ENCODE measurements at places on chromosomes 6 and 20.

GRCh38 chr20:26279238-26279637 lies 582.6 kb upstream of the ZNF337 start:
- no peak for DNase-seq

- no peak for DNase-seq
Measured at GRCh38 chr6:122098201-122098678, 301.2 kb upstream of the HSF2 start.

- DNase-seq: no peak
Measured at GRCh38 chr6:119284861-119285521, 64.6 kb downstream of the MAN1A1 start.

DNA sequence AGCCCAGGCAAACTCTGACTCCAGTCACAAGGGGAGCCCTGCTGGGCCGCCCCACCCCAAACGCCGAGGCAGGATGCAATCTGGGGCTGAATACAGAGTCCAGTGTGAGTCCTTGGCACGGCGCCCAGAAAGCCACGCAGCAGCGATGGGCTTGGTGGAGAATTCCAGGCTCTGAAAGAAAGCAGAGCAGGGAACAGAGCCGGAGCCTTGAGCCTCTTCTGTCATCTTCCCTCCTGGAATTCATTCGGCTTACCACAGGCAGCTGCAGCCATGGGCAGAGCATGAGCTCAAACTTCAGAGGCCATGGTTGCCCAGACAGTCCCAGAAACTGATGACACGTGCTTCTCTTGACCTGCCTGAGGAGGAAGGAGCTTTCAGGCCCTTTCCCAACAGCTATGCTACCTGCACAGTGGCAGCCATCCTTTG lies 441.1 kb upstream of the JARID2 start:
- DNase-seq: peak; percentile 89

GRCh38 chr6:41785689-41786450 lies 1.6 kb upstream of the TOMM6 start:
- no peak for DNase-seq

DNA sequence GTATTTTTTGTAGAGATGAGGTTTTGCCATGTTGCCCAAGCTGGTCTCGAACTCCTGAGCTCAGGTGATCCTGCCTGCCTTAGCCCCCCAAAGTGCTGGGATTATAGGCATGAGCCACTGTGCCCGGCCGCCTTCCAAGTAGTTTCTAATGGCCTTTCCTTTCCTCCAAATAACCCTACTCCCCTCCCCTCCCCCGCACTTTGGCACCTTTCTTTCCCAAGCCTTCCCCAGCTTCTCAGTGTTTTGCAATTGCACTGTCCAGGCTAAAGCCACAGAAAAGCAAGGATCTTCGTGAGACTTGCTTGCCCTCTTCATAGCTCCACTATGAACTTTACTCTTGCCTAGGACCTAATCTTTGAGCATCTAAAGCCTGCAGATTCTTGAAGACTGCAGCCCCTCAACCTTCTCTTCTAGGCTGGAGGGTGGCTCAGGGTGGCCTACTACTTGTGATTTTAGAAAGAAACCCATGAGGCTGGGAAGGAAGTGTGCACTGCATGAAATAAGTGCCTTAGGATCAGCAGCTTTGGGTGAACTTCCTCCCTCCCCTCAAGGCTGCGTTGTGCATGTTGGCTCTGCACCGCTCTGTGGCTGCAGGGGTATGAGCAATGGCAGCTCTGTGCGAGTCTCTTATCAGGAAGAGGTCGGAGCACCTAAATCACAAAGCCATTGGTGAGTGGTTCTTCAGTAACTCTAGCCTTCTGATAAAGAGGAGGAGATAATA lies 152.4 kb upstream of the SNX9 start:
- no peak for DNase-seq

GRCh38 chr6:47363736-47364135 lies 54.0 kb upstream of the TNFRSF21 start:
- DNase-seq: no peak

GRCh38 chr6:21596949-21597682 lies 3.6 kb downstream of the SOX4 start:
- DNase-seq: peak; percentile 86

GRCh38 chr6:44127186-44128019 lies at the start of the genes MRPL14 and TMEM63B:
TSS of gene MRPL14 (minus strand) at chr6:44127452. CDS start at chr6:44116611, 10,841 bp downstream.
TSS of gene TMEM63B (plus strand) at chr6:44127554. CDS start at chr6:44134585, 7,031 bp downstream.
- peak; percentile 66 for DNase-seq

DNA sequence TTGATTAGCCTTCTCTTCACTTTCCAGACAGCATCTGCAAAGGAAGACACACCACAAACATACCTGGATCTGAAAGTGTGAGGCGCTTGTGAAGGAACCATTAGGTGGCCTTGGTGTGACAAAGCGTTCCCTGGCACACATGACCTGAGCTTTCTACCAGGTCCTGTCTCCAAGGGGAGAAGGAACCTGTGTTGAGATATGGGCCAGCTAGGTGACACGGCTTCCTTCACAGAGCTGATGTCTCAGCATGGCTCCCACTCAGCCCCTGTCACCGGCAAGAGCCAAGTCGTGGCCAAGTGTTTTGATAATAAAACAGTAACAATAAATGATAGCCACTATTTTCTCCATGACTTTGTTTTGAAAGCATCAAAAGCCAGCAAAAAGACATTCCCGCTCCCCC lies 20.3 kb upstream of the TAGAP start:
- no peak for DNase-seq

DNA sequence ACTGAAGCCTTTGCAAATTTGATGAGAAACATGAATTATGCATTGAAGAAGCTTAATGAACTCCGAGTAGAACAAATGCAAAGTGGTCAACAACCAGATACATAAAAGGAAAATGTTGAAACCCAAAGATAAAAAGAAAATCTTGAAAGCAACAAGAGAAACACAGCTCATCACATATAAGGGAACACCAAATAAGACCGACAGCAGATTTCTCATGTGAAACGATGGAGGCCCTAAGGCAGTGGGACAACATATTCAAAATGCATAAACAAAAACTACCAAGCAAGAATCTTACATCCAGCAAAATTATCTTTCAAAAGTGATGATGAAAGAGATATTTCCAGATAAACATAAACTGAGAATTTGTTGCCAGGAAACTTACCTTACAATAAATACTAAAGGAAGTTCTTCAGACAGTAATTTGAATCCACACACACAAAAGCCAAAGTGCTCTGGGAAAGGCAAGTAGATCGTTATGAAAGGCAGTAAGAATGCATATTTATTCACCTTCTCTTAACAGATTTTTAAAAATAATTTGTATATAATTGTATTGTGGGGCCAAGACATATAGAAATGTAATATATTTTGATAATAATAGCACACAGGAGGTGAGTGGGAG lies 22.5 kb downstream of the SLC52A3 start:
- no peak for DNase-seq

GRCh38 chr6:69238067-69238466 lies 558.7 kb downstream of the LMBRD1 start:
- no peak for DNase-seq

GRCh38 chr20:38878866-38879265 lies 47.4 kb upstream of the FAM83D start:
- no peak for DNase-seq

GRCh38 chr6:12751694-12752325 lies 35.2 kb downstream of the PHACTR1 start:
- DNase-seq: no peak

GRCh38 chr6:50147371-50147770 lies 97.6 kb upstream of the DEFB112 start:
- DNase-seq: no peak

DNA sequence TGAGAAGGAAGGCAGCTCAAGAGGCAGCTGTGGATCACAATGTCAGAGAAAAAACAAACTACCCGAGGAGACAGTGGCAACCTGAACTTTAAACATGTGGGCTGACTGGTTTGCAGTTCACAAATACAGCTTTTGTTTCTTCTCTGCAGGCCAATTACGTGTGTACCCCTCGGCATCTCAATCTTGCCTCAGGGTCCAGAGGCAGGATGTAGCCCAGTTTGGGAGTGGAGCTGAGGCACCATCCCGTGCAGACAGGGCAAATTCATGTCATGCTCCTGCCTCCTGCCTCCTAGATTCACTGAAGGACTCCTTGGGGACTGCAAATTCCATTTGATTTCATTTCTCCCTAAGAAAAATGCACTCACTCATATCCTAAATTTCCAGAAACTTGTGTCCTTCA lies 94.2 kb upstream of the KCNK16 start:
- DNase-seq: no peak

- DNase-seq: no peak
Measured at GRCh38 chr6:117505311-117505710, 22.8 kb downstream of the DCBLD1 start.

DNA sequence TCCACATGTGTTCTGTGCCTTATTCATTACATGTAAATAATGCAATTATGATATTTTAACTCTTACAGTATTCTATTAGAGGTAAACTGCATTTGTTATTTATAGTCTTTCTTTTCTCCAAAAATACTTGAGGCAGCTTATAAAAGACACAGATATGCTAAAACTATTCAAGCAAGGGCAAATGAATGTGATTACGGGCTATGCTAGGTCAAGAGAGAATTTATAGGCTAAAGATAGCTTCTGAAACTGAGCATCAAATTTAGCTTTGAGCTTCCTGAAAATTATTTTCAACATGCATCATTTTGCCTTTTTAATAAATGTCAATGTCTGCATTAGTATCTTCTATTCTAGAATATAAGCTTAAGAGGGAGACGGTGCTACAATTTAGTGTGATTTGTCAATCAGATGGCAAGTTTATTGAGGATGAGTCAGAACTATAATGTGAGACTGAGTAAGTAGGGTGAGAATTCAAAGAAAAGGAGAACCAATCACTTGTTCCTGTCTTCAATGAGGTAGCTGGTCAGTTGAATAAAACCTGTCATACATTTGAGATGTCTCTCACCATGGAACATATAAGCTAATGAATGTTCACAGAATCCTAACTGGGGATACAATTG lies 669.4 kb upstream of the CITED2 start:
- DNase-seq: no peak

DNA sequence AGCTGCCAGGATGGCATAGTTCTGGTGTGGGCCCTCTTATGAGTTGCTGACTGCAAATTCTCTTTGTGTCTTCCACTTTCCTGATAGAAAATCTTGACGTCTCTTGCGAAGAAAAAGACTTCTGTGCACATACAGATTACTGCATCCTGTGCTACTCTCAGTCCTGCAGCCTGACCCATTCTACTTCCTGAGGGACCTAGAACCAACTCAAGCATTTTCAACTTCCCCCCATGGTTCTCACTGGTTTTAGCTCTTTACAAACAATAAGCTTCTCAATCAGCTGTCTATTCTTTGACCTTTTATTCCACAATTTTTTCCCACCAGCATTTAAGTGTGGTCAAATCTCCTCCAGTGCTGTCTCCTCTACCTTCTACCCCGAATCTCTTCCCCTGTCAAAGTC lies 13.4 kb upstream of the KLHL32 start:
- no peak for DNase-seq

GRCh38 chr6:43454290-43454695 lies 1.1 kb downstream of the DLK2 start:
- no peak for DNase-seq

GRCh38 chr6:134453792-134454510 lies 136.0 kb upstream of the SGK1 start:
- DNase-seq: peak; percentile 20

DNA sequence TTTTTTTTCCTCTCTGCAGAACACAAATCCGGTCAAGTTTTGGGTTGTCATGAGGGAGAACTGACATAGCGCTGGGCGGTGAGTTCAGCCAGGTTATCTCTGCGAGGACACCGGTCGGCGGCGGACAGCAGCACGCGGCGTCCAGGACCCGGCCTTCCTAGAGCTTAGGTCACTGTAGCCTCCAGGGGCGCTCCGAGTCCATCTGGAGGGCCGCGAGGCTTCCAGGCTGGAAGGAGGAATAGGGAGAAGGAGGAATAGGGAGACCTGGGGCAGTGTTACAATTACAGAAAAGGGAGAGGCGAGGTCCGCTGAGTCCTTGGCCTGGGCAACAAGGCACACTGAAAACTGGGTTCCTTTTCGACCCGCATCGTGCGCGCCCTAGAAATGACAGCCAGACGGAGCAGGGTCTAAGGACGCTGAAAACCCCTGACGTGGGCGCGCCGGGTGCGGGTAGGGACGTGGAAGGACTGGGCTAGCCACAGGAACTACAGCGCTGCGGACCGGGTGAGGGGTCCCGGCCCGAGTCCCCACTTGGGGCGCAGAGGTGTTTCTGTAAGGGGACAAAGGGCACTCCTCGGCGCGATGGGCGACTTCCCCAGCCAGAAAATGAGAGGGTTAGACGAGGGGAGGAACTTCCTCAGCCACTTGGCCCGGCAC lies 536 bp upstream of the FNDC1 start:
- no peak for DNase-seq

DNA sequence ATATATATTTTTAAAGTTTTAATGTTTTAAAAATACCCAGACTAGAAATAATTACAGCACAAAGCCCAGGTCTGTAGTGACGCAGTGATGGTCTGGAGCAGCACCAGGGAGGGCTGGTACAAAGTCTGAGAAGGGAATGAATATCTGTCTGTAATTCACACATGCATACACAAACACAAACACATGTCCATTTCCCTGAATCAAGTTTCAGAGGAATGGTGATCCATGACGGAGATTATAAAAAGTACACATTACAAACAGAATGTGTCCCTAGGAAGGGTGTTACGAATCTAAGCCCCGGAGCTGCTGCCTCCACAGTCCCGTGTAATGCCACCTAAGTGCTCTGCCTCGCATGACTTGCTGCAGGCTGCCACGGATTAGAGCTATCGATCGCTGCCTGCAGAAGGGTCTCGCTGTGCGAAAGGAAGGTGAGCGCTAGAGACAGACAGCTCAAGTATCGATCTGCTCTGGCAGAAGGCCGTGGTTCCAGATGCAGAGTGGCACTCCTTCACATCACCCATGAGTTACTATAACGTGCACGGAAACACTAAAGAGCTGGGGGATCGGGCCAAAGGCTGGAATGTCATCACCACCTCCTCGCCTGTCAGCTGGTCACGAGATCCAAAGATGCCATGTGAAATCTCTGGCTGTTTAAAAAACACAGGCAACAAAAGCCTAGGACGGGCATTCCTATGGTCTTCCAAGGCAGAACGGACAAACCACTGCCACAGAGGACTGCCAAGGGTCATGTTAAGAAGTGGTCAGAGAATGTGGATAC lies 87.1 kb downstream of the INSM1 start:
- no peak for DNase-seq

DNA sequence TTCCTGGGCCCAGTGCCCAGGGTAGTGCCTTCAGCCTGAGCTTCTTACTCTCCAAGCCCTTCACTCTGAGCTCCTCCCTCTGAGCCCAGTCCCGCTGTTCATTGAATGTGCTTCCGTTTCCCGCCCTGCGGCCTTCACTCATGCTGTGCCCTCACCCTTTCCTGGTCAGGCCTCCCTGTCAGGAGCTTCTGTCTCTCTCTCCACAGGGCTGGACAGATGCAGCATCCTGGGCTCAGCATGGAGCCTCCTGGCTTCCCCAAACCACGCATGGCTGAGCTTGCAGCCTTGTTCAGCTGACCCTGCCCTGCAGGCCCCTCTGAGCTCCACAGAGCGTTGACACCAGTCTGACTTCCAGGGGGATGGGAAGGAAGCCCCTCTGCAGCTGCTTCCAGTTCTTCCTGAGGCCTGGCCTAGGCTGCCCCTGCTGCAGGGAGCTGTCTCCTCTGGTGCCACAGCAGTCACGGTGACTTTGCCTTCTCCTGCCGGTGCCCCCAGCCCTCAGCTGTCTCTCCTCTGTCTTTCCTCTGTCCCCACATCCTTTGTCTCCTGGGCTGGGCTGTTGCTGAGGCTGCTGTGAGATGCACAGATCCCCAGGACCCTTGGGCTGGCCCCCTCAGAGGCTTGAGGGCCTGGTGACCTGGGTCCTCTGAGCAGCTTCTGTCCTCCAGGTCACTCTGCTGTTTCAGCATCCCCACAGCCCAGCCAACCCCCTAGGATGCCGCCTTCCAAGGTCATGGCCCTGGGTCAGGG lies 7.9 kb upstream of the MYT1 start:
- no peak for DNase-seq
